ENCODE measurements at places on chromosomes 12 and 14.

DNA sequence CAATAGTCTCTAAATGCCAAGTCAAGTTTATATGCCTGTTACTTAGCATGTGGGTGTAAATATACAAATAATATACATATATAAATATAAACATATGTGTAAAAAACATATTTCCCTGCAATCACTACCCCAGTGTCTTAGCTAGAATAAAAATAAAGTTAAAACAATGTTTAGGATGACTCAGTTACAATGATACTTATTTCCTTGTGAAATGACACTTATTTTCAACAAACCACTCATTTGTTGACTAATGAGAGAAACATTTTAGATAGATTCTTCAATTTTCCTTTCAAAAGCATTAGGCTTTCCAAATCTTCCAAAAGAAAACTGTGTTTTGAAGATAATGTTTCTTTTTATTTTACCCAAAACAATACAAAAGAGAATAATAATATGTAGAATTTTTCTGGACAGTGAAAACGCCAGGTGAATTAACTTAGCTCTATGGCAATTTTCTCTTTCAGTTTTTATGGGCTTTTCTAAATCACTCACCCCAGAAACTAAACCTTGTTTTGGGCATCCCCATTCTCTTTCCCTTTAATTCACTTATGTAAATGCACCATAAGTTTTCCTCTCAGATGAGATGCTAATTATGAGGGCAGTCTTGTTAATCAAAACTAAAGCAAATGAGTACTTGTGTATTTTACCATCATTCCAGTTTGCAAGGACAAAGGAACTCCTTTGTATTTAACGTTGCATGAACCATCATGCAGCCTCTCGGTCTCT, 465.9 kb downstream of the BCAT1 start:
- DNase-seq = no peak

DNA sequence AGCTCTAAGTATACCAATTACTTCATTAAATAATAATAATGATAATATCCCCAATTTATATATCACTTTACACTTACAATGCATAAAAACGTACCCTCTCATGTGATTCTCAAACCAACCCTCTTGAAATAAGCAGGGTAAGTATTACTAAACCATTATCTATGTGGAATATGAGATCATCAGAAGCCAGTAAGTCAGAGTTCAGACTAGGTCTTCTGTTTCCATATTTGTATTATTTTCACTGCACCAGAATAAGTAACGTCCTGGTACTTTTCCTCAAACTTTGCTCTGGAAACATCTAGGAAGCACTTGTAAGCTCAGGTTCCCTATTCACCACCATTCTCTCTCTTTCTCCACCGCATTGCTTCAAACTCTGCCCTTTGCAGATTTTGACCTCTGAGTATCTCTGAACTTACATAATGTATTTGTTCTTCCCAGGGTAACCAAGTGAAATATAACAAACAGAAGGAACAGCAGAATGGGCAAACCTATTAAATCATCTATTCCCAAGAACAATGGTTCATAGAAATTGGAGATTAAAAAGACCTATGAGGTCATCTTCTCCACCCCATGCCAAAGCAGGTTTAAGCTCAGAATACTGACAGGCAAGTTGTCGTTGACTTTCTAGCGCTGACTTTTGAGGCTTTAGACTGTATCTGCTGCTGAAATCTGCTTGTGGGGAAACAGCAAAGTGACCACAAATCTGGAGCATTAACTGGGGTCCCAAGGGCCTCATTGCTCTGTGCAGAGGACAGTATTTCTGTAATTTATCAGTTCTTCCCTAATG, 161.3 kb upstream of the FAR2 start:
- DNase-seq = no peak

- no peak for DNase-seq
Observed at GRCh38 chr12:121288986-121289385, 7.5 kb downstream of the CAMKK2 start.

- DNase-seq = no peak
Observed at GRCh38 chr14:100893228-100893601, 10.3 kb downstream of the RTL1 start.

- no peak for DNase-seq
Observed at GRCh38 chr12:39803151-39803550, 183.5 kb upstream of the ABCD2 start.

GRCh38 chr14:104972301-104973134, 5.7 kb downstream of the AHNAK2 start:
- no peak for DNase-seq

DNA sequence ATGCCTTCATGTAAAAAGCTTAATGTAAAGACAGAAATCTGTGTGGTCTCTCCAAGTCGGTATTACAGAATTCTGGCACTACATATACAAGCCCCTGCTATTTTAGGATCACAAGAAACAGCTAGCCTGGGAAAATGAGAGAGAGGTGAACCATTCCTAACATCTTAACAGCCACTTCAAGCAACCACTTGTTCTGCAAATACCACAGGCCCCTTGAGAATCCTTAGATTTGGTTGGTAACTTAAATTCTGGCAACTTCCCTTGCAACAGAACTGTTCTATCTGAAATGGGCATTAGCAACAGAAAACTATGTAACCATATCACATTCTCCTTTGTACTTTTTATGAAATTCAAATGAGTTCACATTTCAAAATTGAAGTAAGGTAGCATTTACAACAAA, 68.5 kb downstream of the SPPL3 start:
- no peak for DNase-seq

DNA sequence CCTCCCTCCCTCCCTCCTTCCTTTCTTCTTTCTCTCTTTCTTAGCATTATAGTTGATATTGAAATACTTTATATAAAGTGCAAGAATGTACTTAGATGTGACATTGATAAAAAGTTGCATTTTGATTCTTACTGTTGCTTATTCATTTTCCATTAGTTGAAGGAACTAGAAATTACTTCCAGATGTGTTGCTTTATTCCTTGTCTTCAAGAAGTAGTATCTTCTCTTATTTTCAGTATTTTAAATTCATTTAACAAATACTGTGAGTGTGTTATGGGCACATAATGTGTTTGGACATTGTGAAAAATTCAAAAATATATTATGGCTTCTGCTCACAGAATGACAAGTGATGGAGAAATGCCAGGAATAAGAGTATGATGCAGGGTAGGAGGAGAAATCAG, 45.6 kb downstream of the TRMT5 start:
- no peak for DNase-seq

- DNase-seq = no peak
Observed at GRCh38 chr12:904010-904414, 45.5 kb downstream of the RAD52 start.

- no peak for DNase-seq
Observed at GRCh38 chr12:24705741-24706358, 243.1 kb downstream of the BCAT1 start.

- no peak for DNase-seq
Observed at GRCh38 chr14:103508521-103509329, 13.9 kb downstream of the CKB start.

GRCh38 chr12:5916785-5917290, 28.2 kb downstream of the ANO2 start:
- no peak for DNase-seq

DNA sequence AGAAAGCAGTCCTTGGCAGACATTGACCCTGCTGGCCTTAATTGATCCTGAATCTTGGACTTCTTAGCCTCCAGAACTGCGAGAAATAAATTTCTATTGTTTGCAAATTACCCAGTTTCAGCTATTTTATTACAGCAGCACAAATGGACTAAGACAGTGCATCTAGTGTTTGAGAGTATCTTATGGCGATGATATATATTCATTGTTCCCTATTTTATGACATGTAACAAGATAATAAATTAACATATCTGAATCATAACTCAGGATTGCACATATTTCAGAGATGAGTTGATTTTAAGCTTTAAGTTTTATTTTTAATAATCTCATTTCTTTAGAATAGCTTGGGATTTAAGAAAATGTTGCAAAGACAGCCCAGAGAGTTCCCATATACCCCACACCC, 167.4 kb upstream of the FOXG1 start:
- DNase-seq = no peak

- no peak for DNase-seq
Observed at GRCh38 chr12:49708851-49709250, 1.6 kb upstream of the FMNL3 start.

DNA sequence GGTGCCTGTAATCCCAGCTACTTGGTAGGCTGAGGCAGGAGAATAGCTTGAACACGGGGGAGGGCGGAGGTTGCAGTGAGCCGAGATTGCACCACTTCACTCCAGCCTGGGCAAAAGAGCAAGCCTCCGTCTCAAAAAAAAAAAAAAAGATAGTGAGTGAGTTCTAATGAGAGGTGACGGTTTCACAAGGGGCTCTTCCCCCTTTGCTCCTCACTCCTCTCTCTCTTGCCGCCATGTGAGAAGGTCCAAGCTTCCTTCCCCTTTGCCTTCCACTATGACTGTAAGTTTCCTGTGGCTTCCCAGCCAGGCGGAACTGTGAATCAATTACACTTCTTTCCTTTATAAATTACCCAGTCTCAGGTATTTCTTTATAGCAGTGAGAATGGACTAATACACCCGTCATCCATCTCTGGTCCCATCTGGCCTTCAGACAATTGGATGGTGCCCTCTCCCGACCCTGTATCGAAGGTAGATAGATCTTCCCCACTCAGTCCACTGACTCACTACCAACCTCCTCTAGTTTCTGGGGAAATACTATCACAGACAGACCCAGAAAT, 27.0 kb upstream of the RCOR1 start:
- no peak for DNase-seq

GRCh38 chr12:107437954-107438353, 247.6 kb upstream of the PWP1 start:
- no peak for DNase-seq

- peak; percentile 55 for DNase-seq
Observed at GRCh38 chr12:43277651-43278540, 274.1 kb downstream of the ADAMTS20 start.

DNA sequence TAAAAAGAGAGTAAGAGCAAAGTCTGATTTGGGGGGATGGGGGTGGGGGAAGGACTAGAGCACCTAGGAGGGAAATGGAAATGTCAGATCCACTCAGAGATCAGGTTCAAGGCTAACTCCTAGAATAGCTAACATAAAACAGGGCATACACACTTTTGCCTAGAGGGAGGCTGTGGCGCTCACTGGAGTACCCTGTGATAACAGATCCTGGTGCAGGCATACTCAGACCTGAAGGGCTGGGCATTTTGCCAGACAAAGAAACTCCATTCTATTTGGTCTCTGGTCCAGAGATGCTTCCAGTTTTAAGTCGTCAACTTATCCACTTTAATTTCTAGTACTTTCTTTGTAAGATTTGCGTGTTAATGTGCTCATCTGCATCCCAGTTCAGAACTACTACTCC, 5.8 kb downstream of the CTDSP2 start:
- no peak for DNase-seq

- no peak for DNase-seq
Observed at GRCh38 chr12:78981-79380, 12.4 kb downstream of the IQSEC3 start.

DNA sequence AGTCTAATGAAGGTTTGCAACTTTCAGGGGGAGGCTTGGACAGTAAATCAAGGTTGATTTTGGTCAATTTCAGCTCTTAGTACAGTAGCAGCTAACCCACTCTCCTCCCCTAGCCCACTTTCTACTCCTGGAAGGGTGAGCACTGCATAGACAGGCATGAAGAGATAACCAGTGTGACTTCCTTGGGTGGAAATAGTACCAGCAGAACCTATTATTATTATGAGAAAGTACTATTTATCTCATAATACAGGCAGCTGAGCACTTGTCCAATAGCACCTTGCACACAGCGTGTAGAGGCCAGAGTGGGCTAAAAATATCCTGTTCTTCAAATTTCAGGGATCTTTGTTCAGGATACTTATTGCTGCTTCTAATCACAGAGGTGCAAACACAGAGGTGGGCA, 96.2 kb upstream of the FKBP4 start:
- DNase-seq = no peak

GRCh38 chr14:69500736-69501135, 16.2 kb downstream of the PLEKHD1 start:
- DNase-seq = no peak

GRCh38 chr14:75331471-75331870, 52.8 kb downstream of the FOS start:
- DNase-seq = no peak

- peak; percentile 72 for DNase-seq
Observed at GRCh38 chr14:92785667-92786426, 8.3 kb upstream of the GOLGA5 start.

- DNase-seq = no peak
Observed at GRCh38 chr12:12214635-12215131, 52.2 kb downstream of the LRP6 start.

GRCh38 chr12:52557476-52557875, 4.5 kb upstream of the KRT71 start:
- DNase-seq = no peak

DNA sequence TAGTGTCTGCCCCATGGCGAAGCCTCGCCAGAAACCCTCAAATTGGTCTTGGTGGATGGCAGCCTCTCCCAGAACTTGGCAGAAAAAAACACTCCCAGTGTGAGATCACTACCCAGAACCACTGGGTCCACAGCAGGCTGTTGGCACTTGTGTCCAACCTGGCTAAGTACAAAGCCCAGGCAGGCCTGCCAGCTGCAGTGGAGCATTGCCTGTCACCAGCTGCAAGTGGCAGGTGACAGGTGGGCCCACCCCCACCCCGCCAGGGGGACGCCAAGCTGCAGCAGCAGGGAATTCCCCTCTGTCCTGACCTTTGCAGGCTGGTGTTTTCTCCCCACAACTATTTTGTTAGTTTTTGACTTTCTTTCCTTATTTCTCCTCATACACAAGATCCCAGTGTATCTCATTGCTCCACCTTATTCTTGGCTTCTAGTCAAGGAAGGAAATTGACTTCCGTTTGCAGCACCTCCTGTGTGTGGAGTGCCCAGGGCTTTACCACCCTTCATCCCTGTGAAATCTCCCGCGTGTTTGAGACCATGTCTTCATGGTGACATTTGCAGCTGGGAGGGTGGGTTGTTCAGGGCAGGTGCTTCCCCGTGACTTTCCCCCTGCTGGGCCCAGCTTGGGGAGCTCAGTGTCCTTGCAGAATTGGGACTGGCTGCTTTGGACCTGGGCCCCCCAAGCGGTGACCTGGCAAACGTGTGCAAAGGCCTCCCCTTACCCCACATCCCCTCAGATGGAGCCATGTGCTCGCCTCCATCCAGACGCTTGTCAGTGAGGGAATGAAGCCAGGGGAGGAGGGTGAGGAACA, 73.8 kb upstream of the RIN3 start:
- DNase-seq = no peak

DNA sequence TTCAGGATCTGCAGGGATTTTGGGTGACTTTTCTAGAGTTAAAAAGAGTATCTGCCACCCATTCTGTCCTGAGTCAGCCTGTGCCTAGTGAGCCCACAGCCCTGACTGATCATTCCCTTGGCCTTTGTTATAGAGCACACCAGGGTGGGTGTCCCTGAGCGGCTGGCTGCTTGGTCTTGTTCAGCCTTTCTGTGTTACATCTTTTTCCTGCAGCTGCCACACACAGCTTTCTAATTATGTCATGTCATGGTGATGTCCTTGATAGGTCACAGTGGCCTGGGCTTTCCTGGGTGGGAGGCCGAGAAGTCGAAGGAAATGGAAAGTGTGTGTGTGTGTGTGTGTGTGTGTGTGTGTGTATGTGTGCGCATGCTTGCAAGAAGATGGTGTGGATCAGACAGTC, 293.2 kb upstream of the CRY1 start:
- no peak for DNase-seq

All from AG04450 (cell line).